CD8-positive, alpha-beta memory T cell (primary cell): ENCODE measurements at places on chromosomes 2 and 18.

GRCh38 chr2:169714699-169715098, 18.9 kb upstream of the KLHL23 start:
- DNase-seq, result no peak

- no peak for DNase-seq
Measured at GRCh38 chr2:36318-36717, 10.0 kb downstream of the FAM110C start.

GRCh38 chr2:66548422-66548821, 113.5 kb downstream of the MEIS1 start:
- DNase-seq, result no peak

- DNase-seq, result no peak
Measured at GRCh38 chr2:10083046-10083445, 2.8 kb upstream of the CYS1 start.

GRCh38 chr2:152189622-152190495, 14.3 kb upstream of the STAM2 start:
- DNase-seq, result no peak
